ENCODE measurements at places on chromosomes 6 and 20.

DNA sequence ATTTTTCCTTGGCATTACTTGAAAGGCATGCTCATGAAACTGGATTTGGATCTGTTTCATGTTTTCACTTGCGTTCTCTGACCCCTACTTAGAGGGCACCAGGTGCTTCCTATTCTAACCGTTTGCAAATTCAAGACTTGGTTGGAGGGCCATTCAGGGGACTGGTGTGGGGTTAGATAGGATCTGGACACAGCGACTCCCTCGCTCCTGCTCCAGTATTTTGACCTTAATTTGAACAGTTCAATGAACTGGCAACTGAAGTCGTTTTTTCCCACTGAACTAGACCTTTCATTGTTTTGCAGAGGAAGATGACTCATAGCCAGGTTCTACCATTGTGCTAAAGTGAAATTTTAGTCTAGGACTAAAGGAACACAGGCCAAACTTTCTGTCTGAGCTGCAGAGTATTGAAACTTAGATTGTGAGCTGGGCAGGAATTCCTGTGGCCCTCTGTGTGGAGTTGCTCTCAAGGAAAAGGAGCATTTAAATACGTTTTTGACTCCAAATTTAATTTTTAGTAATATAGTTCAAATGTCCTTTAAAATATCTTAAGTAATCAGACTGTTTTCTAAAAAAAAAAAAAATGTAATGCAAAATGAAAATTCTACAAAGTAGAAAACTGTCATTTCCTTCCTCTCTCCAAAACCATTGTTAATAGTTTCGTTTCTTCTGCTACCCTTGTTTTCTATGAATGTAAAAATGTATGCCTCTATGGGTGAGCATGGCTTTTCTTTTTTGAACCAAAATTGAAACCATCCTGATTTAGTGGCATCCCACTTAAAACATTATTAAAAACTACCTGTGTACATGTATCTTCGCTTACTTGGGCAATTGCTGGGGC lies 64.8 kb downstream of the UTRN start:
- no peak for DNase-seq

DNA sequence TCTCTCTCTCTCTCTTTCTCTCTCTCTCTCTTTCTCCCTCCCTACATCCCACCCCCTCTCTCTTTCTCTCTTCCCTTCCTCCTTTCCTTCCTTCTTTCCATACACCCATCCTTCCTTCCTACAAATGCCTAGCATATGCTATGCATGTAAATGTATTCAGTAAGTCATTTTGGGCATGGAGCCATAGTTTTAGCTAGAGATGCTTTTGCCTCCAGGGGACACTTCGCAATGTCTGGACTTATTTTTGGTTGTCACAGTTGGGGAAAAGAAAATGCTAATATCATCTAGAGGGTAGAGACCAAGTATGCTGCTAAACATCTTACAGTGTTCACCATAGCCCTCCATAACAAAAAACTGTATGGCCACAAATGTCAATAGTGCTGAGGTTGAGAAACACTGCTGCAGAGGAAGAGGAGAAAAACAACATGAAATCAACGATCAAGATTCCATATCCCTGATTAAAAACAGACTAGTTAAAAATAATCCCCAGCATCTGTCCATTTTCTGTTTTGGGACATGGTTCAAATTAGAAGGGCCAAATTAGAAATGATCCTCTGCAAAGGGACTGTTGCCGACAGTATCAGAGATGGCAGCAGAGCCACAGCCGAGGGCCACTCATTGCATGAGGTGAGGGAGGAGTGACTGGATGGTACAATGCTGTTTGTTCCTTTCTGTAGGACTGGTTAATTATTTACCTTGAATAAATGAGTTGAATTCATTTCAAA lies 152.7 kb downstream of the SH3BGRL2 start:
- no peak for DNase-seq

GRCh38 chr20:35434085-35435005 lies 3.7 kb downstream of the GDF5 start:
- DNase-seq = no peak

DNA sequence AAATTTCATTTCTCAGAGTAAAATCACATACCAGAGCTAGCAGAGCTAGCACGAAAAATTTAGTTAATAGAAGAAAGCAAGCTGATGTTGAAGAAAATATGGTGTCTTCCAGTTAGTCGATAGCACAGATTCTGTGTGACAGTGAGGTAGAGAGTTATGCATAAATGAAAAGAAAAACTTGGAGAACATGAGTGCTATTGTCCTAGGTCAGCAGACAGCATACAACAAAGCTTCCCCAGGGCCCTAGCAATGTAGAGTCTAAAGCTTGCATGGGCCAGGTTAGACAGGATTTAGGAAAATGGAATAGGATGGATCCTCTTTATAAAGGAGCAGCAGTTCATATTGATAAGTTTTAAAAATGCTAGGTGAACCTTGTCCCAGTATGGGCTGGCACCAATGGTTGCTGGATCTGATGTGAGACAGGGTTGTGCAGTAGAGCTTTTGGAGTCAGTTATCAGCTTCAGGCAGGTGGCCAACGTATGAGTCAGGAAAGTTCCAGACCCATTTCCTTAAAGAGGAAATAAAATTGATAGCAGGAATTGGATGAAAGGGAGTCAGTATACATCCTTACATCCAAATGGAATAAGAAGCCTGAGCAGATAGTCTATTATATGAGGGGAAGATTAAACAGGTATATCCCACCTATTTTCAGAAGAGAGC lies 277.2 kb downstream of the FRK start:
- DNase-seq = no peak
